Pancreas (tissue), 10 donors: ENCODE measurements at places on chromosomes 5 and 9. TPM values are rescaled to one million over a fixed set of nuclear protein-coding genes. Genes with fewer than 3 reads are reported as not detected.

DNA sequence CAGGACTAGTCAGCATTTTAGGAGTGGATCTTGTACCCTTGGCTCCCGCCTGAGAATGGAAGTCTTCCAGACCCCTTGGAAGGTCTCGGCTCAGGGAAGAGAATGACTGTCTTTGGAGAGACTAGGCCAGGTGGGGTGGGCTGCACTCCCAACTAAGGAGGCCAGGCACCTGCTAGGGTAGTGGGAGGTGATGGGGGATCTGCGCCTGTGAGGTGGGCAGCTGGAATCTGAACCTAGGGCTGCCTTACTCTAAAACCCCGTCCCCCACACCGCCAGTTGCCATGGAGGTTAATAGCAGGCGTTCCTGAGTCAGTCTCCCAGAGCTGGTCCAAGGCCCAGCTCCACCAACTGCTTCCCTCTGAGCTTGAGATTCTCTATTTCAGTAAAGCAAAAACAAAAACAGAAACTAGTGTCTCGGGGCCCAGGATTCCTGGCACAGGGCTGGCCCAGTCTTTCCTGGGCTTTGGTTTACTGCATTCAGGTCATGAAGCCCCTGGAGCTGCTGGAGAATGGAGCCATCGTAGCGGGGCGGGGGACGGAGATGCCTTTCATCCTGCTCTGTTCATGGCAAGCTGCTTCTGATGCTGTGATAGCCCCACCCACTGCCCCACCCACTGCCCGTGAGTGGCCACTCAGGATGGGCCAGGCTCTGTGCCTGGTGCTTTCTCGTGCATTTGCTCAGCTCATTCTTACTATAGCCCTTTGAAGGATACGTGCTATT lies 57.5 kb downstream of the DAB2IP start:
- no peak for DNase-seq

DNA sequence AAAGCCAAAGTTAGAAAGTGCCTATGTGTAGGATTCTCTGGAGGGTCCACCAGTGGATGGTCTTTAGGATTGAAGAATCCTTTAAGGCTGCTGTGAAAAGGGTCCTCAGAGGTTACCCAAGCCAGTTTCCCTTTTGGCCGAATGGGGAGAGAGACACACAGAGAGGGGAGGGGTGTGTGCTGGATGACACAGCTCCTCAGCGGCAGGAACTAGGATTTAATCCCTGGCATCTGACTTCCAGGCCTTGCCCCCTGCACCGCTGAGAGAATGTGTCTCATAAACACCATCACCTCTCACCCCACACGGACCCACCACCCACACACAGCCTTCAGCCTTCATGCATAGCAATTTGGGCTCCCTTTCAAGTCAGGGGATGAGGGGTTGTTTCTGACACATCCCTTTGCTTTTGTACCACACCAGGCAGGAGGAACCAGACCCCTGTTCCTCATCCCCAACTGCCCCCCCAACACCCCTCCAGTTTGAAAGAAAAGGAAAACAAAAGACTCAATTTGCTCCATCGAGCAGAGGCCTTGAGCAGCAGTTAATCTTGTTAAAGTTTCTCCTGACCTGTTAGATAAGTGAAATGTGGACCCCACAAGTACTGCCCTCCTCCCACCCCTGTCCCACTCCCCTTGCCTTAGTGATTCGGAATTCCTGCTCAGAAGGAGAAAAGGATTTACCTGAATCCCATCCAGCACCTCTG lies 4.0 kb downstream of the PAPPA start:
- no peak for DNase-seq

DNA sequence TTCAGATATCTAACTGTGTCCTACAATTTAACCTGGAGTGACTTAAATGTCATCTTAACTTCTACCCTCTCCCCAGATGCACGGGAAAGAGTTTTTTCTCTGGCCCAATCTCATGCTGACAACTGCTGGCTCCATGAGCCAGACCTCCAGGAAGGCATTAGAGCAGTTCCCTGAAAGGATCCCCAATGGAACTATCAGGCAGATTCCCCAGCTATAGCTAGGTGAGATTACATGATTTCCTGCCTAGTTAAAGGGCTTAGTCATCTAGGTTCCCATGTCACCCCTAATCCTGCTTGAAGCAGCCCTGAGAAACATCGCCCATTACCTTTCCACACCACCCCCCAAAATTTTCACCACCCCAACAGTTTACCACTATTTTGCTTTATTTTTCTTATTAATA lies 373.5 kb upstream of the TRPC7 start:
- DNase-seq: no peak

- no peak for DNase-seq
Observed at GRCh38 chr9:99303177-99303576, 81.1 kb downstream of the SEC61B start.

GRCh38 chr5:163451489-163451888 lies 8.4 kb downstream of the NUDCD2 start:
- DNase-seq: no peak

DNA sequence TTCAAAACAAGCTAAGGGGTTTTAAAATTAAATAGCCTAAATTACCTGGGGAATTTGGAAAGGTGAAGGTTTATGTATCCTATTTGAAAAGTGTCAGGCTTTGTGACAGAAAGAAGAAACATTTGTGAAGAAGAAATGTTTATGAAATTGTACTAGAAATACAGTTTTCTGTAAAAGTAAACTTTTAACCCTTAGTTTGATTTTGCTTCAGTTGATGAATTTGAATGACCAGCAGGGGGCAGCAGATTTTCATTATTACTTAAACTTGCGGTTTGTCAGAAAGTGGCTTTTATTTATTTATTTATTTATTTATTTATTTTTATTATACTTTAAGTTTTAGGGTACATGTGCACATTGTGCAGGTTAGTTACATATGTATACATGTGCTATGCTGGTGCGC lies 58.1 kb downstream of the NNT start:
- no peak for DNase-seq

DNA sequence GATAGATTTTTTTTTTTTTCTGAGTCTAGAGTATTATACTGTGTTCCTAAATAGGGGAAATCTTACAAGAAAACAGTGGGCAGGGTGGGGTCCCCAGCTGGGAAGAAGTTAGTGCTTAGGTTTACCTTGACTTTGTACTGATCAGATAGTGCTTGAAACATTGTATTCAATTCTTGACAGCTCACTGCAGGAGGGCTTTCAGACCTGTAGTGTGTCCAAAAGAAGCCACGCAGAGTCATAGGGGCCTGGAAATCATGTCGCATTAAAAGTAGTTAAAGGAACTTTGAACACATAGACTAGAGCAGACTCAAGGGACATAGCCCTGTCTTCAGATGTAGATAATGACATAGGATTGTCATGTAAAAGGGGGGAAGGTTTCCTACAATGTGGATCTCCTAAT lies 215.4 kb upstream of the NR4A3 start:
- no peak for DNase-seq

DNA sequence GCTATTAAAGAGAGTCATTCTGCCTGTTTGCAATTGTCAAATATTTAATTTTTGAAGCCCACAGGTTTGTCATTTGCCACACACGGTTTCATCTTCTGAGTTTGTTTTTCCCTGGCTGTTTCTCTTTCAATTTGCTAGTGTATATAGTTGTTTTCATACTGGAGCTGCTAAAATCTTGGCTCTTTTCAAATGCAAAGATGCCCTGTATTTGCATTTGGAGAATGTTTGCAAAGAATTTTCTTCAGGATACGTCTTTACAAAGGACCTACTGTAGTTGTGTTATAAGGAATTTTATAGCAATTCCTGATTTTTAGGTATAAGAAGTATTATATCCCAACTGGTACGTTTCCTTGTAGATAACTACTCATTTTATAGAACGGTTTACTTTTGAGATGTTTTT lies 48.0 kb downstream of the IZUMO3 start:
- no peak for DNase-seq

DNA sequence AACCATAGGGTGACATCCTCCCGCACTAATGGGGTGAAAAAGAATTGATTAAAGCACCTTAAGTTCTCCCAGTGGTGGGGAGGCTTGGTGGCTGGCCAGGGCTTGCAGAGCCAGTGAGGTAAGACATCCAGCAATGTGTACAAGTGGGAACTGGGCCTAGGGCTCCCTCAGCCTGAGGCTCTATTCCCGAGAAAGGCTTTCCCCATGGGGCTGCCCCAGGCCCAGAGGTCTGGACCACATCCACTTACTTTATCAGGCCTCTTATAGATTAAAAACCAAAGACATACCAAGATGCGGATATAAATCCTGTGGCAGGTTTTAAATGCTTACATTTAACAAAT lies 35.3 kb downstream of the C5orf15 start:
- DNase-seq: no peak

DNA sequence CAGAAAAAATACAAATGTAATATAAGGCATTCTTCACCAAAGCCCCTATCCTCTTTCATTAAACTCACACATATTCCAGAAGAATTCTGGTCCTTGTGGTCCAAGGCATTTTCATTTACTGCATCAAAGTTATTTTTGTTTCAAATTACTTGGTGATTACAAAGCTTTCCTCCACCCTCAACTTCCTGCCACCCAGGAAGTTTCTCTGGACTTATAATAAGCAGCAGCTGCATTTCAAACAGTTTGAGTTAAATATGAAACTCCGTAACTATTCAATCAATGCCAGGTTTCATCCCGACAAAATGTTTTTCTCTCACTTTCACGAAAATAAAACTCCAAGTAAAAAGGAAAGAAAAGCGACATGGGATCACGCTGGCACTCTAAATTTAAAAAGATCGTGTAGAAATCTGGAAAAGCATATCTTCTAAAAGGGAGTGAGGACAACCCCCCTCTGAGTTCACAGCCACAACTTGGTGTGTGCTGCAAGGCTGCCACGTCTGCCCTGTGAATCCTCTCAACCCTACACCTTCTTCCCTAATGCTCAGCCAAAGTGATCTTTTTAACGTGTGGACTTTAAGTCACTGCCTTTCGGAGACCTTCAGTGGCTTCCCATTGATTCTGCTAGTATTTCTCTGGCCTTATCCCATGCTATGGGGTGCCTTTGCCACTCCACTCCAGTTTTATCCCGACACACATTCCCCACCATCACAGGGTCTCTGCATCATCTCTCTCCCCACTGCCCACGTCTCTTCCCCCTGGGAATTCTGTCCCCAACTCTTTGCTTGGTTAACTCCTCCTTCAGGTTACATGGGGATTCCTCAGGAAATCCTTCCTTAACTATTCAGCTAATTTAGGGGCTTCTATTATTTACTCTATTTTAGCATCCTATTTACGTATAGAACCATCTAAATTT lies 91.1 kb upstream of the CER1 start:
- DNase-seq: no peak

SPTAN1 gene
- 62.5 TPM for total RNA-seq

BOD1 gene
- 28.5 TPM for total RNA-seq
